ENCODE measurements at places on chromosomes 16 and 17.

DNA sequence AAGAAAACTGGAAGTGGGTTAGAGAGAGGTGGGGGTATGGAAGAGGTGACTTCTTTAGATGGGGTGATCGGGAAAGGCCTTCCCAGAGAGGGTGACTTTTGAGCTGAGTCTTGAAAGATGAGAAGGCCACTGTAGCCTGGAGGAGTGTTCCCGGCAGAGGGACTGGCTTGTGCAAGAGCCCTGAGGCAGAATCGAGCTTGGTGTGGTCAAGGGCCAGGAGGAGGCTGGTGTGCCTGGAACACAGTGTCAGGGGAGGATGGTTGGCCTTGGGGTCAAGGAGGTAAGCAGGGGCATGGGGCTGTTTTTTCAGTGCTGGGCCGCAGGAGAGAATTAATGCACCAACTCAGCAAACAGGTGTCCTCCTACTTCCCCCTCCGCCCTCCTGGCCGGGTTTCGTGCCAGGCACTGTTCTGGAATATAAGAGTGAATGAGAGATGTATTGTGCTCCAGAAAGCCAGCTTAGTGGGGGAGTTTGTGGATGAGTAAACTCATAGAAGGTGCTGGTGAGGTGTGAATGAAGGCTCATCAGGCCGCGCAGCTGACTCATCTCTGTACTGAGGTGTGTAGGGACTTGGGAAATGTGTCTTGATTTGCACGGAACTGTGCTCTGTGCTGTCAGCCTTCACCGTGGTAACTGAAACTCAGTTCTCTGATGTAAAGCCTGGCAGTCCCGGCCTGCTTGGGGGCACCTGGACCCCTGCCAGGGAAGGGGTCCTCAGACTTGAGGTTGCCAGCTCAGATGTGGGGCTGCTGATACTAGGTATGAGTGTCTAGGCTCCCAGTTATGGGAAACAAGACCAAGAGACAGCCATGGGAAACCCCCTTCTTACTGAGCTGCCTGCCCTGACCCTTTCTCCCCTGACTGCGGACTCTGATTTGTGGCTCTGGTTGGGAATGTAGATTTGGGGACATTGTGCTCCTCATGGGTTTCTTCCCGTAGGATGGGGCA is 15.3 kb downstream of the KSR1 start:
- DNase-seq = no peak

DNA sequence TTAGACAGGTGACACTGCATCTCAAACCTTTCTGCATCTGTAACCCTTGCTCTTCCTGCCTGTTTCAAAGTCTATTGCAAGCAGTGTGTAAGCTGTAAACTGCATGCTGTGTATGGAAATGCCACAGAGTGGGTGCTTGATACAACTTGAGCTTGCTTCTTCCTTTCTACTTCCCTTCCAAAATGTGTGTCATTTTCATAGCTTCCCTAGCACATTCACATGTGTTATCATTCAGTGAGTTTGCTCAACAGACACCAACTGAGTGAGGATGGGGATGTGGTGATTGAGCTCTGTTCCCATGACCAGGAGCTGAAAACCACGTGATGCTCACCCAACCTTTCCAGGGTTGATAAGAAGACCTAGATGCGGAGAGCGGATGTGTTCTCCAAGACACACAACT is 111.1 kb downstream of the VAT1L start:
- no peak for DNase-seq

DNA sequence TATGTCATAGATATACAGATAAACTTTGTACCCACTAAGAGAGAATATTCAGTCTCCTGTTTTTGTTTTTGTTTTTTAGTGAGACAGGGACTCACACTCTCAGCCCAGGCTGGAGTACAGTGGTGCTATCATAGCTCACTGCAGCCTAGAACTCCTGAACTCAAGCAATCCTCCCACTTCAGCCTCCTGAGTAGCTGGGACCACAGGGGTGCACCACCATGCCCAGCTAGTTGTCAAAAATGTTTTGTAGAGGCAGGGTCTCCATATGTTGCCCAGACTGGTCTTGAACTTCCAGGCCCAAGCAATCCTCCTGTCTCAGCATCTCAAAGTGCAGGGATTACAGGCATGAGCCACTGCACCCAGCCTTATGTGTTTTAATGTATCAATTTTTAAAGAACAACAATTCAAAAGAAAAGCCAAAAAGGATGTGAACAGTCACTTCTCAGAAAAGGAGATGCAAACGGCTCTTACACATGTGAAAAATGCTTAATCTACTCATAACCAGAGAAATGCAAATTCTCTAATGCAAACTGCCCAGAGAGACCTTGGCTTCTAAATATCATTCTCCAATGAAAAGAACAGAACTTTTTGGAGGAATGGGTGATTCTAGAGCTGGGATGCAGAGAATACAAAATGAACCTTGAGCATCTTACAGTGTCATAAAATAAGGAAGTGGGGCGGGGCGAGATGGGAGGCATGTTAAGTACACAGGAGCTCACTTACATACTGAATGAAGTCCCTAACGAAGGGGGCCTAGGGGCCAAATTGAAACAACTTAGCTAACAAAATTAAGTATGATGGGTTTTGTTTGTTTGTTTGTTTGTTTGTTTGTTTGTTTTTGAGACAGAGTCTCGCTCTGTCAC is 7.3 kb upstream of the CMTM3 start:
- DNase-seq = no peak

DNA sequence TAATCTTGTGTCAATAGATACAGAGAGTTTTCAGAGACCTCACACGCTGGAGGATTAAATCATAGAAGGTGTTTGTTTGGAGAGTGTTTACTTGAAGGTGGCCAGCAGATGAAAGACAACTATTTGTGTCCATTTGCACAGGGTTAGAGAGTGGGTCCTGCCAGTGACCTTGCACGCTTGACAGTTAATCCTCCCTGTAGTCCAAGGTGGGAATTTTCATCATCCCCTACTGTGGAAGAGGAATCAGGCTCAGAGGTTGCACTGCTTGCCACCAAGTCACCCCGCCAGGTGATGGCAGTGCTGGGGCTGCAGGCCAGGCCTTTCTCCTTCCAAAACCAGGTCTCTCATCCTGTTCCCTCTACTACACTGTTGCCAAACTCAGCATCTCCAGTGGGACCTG is 12.3 kb downstream of the CDH1 start:
- DNase-seq = no peak

DNA sequence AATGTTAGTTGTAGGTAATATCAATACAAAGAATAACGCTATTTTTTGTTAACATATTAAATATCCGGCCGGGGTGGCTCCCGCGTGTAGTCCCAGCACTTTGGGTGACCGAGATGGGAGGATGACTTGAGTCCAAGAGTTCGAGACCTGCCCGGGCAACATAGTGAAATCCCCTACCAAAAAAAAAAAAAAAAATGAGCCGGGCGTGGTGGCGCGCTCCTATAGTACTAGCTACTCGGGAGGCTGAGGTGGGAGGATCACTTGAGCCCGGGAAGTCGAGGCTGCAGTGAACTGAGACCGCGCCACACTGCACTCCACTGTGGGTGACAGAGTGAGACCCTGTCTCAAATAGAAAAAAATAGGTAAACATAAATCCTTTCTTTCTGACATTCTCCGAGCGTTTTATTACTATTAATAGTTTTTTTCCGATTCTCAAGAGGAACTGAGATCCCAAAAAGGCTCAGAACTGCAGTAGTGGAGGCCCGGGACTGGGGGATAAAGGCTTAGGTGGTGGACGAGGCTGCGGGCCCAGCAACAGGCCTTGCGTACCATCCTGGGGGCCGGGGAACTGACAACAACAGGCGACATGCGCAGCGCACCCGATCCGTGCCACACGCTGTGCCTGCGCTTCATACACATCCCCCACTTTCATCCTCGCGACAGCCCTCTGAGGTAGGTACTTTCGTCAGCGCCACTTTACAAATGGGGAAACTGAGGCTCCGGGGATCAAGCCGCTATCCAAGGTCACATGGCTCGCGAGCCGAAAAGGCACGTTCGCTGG is 919 bp downstream of the N4BP1 start:
- DNase-seq = no peak

DNA sequence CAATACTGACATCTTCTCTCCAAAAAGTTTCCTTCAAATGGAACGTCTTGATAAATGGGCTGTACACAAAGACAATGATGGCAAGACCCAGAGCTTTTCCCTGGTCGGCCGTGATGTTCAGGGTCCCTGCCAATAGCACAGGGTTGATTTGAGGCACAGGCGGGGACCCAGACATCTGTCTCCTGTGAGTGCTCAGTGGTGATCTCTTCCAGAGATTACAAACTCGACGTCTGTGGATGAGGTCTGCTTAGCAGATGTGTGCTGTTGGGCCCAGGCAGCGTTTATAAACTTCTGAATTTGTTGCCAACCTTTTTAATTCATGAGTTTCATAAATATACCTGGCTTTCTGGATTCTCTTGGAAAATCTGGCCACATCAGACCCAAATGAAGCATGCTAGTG is 14.9 kb downstream of the CPPED1 start:
- DNase-seq = no peak

DNA sequence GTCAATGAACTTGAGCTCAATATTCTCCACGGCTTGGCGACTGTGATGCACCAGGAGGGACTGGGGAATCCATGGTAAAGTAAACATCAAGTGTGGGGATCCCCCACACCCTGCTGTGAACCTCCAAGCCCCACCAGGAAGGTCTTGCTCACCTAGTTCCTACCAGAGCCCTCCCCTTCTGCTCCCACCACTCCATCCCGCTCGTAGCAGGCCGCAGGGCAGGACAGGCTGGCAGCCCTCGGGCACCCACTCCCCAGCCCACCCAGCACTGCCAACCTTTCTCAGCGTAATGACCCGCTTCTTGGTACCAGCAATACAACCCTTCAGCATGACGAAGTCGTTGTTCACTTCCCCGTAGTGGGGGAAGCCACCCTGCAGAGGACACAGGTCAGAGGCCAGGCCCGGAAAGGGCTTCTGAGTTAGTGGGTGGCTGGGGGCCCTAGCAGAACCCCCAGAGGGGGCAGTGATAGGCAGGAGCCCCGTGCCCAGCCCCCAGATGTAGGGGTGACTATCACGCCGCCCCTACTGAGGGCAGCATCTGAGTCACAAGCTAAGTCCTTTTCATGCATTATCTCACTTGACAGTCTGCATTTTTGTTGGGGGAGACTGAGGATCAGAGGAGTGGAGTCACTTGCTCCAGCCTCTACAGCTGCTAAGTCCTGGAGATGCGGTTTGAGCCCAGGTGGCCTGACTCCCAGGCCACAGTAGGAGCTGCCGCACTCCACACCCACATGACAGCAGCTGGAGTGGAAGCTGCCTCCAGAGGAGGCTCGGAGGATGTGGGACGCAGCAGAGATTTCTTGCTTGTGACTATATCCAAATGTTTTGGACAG is 2.8 kb upstream of the MSRB1 start:
- DNase-seq = no peak

DNA sequence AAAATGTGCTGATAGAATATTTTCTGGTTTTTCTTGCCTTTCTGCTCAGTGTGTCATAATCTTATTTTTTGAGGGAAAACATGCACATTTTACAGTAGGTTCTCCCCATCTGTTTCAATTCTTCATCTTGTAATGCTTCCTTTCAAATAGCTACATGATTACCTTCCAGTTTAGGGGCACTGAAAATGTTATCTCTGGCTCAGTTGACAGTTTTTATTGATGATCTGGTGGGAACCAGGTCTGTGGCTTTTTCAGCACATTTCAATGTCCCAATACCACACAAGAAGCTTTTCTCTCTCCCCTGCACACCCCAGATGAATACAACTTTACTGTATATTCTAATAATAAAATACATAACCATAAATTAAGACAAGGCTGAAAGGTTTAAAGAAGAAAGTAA is 36.5 kb downstream of the FTO start:
- DNase-seq = no peak

- no peak for DNase-seq
Observed at GRCh38 chr17:50118076-50118827, 11.7 kb downstream of the SAMD14 start.

DNA sequence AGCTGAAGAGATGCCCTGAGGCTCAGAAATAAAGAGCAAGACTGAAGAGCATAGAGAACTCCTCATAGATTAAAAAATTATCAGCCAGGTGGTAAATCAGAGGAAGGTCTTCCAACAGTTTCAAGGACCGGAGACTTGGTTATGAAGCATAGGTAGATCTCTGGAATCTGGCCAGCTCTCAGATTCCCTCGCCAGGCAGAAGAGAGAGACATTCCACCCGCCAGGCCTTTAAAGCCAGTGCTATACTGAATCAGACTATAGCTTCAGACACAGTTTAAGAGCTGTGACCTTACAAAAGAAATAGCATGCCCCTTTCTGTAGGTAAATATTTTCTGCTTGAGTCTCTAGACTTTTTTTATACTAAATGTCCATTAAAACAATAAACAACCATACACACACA is 70.3 kb downstream of the NFATC3 start:
- no peak for DNase-seq

DNA sequence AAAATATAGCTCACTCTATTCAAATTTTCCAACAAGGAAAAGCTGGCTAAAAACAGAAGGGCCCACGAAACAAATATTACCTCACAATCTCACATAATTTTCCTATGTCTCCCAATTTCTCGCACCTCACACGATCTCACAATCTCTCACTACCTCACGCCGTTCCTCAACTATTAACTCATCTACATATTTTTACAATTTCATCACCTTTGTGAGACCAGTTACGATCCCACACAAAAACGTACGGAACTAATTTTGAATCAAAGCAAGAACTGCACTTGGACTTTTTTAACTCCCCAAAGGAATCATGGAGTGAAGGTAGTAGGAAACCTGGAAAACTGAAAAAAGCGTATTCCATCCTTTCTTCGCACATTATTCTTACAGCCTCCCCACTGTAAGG is 1.1 kb downstream of the CBX1 start:
- peak; percentile 17 for DNase-seq

DNA sequence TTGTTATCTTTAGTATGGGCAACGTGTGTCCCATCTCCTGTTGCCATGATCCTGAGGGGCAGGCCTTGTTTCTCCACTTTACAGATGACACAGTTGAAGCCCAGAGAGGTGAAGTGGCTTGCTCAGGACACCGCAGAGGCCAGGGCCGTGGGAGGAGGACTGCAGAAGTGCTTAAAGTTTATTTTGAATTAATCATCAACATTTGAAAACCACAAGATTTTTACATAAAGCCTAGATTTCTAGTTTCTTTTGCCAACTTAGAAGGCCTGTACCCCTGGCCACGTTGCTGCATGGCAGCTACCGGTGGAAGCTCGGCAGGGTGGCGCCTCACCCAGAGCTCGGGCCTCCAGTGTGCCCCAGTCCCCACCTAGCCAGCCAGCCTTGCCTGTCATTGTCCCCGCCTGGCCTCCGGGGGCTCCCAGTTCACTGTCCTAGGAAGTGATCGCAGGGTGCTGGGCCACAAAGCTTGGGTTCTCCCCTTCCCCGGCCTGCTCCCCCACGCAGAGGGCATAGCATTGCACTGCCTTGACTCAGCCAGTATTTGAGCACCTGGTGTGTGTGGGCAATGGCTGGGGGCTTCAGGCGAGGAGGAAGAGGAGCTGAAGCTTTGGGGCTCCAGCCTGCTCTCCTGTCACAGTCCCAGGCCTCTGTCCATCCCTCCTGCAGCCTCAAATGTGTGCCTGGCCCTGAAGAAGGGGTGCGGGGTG is 14.8 kb upstream of the ADCY7 start:
- DNase-seq = peak; percentile 83

- no peak for DNase-seq
Observed at GRCh38 chr16:72854267-72854959, 193.5 kb downstream of the ZFHX3 start.

GRCh38 chr17:30200106-30200505 is 35.4 kb downstream of the SLC6A4 start:
- DNase-seq = no peak
